ENCODE measurements at places on chromosomes 6 and 20. TPM values are rescaled to one million over a fixed set of nuclear protein-coding genes. Genes with fewer than 3 reads are reported as not detected.

LST1 gene
- 22.3 TPM for total RNA-seq

DNA sequence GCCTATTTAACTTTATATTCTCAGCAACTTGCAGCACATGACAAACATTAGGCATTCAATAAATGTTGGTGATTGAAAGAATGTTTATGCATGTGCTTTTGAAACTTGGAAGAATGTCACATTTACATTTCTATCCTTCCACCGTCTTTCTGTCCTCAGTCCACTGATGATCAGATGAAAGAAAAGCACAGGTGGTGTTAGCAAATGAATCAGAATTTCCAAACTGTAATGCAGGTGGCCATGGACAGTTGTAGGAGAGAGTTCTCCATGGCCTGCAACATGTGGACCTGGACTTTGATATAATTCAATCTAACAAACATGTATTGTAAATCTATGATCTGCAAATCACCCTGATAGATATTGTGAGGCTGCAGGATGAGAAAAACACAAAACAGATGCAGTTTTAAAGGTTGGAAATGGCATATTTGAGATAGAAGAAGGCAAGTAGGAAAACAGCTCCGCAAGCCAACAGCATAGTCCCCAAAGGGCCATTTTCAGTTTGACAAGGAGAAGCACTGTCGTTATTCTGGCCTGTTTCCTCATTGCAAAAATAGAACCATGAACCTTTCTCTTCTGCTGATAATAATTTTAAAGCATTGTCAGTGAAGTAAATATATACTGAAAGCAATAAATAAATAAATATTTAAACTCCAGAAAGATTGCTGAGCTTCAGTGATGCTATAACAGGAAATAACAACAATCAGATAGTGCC, 119.4 kb downstream of the AIG1 start:
- DNase-seq = no peak

MED20 gene
- 12.6 TPM for total RNA-seq

DNA sequence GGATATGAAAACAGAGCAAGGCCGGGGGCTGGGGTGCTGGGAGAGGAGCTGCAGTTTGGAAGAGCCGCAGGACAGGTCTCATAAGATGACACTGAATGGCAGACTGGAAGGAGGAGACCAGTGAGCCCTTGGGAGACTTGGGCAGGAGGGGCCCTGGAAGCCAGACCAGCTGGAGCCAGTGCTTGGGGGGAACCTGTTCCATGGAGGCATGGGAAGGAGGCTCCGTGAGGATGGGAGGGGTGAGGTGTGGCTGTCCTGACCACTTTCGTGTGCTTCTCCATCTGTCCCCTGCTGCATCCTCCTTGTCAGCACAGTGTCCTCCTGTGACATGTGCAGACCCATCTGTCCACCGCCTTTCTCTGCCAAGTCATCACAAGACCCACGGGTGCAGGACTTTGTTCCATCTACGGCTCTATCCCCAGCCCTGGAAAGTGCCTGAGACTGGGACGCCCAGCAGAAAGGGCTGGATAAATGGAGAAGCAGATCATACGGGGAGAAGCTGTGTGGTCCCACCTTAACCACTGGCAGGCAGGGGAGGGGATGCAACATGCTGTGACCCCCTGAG, 84.8 kb upstream of the MPC1 start:
- no peak for DNase-seq

GRCh38 chr6:43858161-43859153, 88.4 kb downstream of the VEGFA start:
- no peak for DNase-seq
